SJCRH30 (cell line): ENCODE measurements at places on chromosomes 1 and 21. TPM values are rescaled to one million over a fixed set of nuclear protein-coding genes. Genes with fewer than 3 reads are reported as not detected.

Gene OR4F16
- total RNA-seq, result 0.18 TPM in 1 of 2 replicates, not detected in the other

Gene ATP13A2
- 77.9 and 83.3 TPM in 2 replicates for total RNA-seq

DNA sequence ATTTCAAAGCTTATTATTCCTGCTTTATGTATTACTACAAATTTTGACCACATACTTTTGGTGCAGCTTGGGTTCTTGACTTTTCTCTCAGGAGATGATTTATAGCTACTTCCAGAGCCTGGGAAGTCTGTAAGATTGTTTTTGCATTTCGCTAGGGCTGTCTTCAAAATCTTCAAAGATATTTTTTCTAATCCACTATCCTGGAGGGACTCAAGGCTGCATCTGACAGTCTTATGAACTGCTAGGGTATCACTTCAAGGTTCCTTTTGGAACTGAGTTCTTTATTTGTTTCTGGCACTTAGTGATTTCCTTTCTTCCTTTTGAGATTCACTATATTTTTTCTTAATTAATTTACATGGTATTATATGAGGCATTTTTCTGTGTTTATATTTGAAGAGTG, 90.0 kb upstream of the LYPLAL1 start:
- no peak for DNase-seq

DNA sequence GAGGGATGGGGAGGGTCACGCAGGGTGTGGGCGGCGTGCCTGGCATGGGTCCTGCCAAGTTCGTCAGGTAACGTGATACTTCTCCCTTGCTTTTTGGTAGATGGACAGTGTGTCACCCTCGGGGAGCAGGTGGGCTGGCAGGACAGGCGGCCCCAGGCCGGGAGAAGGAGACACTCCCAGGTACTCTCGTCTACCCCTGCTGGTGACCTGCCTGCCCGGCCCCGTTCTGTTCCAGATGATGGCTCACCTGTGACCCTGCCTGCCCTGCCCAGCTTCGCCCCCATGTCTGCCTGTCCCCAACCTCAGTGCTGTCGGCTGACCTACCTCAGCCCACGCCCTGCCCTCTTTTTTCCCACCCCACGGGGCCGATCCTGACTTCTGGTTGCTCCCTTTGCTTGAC, 144.7 kb downstream of the PCBP3 start:
- no peak for DNase-seq

- no peak for DNase-seq
Measured at GRCh38 chr1:30757352-30758120, at the start of gene LAPTM5. Gene LAPTM5, minus strand, starts transcription at chr1:30757774. Its CDS starts 29 bp downstream, at chr1:30757745.

DNA sequence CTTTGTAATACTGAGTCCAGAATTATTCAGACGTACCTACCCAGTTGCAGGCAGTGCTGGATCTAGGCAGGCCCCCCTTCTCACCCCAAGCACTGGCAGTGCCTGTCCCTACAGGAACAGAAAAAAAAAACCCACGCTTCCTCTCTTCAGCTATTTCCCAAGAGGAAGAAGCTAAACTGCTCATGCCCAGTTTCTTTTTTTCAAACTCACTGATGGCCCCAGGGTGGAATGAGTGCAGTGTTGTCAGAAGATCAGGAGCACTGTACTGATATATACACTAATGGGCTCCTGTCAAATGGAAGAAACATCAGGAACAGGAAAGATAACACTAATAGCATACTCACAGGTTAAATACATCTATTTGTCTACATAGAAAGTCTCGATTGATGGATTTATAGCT, 28.2 kb upstream of the DOCK7 start:
- no peak for DNase-seq

- DNase-seq, result no peak
Measured at GRCh38 chr1:76613886-76614285, 253.4 kb upstream of the ST6GALNAC5 start.
